Lower lobe of right lung (tissue), 2 donors: ENCODE measurements at places on chromosomes 7 and 10.
A peak's percentile ranks its signal among the peaks of the same experiment; 100 is the strongest.

- DNase-seq: no peak
These were observed 103.1 kb upstream of the PLXDC2 start for GRCh38 chr10:19713159-19713558.

- no peak for DNase-seq
These were observed 211.2 kb upstream of the PRSS58 start for GRCh38 chr7:142468871-142469665.

GRCh38 chr10:125782054-125782453 lies 6.4 kb upstream of the MMP21 start:
- DNase-seq: no peak

DNA sequence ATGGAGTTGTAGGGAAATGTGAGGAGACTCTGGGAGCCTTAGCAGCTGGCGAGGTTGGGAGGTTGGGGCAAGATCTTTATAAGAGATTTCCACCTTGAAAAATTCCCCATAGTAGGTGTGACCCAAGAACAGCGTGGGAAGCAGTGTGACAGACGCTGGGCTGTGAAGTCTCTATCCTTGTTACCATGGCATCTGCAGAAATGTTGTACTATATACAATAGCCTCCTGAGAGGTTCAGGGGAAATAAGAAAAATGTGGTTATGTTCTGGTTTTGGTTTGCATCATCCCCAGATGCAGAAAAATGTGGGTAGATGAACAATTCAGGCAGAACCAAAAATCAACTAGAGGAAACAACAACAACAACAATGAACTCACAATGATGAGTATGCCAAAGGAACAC lies 498.6 kb downstream of the SH2D4B start:
- no peak for DNase-seq

GRCh38 chr7:22613496-22613895 lies 113.5 kb upstream of the IL6 start:
- DNase-seq: no peak

GRCh38 chr7:91465595-91466061 lies 201.4 kb downstream of the FZD1 start:
- DNase-seq: no peak

GRCh38 chr7:148919859-148920258 lies 35.8 kb upstream of the EZH2 start:
- no peak for DNase-seq

GRCh38 chr10:73233883-73234282 lies 13.2 kb downstream of the DNAJC9 start:
- no peak for DNase-seq

- DNase-seq: no peak
These were observed 1.3 kb upstream of the GFRA1 start for GRCh38 chr10:116274064-116274904.

- no peak for DNase-seq
These were observed 29.1 kb downstream of the GARIN1A start for GRCh38 chr7:128701062-128701785.

DNA sequence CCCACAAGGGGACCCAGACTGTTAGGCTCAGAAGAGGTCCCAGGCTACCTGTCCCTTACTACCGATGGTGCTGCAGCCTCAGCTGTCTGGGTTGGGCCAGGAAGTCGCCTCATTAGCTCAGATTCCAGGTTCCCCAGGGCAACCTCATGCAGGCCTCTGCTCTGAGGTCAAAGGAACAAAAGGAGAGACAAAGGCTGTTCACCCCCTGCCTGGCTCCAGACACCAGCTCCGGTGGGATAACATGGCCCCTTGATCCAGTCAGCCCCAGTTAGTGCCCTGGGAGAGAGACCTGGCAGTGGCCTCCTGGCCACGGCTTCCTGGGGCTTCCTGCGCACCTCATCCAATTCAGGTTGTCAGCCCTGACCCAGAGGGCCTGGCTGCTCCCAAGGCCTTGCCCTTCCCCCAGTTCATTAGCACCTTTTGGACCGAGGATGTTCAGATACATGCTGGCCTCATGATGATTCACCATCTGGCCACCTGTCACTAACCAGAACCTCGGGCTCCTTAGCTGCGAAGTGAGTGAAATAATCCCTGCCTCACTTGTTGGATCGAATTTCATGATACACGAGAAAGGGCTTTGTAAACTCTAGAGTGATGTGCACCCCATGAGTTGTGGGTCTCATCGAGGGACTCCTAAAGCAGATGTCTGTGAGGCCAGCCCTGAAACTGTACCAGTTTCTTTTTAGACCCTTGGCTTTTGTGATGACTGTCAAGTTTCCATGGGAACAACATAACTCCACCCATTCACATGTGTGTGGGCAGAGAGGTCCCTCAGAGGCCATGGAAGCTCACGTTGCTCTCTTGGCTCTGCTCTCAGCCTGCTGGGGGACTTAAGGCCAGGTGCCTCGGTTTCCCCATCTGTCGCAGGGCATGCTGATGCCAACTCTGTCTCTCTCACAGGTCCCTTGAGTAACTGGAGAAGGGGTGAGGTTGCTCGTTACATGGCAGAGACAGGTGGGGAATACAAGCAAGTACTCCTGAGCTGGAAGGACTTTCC lies 79.5 kb upstream of the PCBD1 start:
- DNase-seq: no peak

- DNase-seq: no peak
These were observed 31.1 kb upstream of the RHEB start for GRCh38 chr7:151550656-151551286.

GRCh38 chr7:24478137-24478655 lies 95.1 kb upstream of the PALS2 start:
- DNase-seq: no peak

- no peak for DNase-seq
These were observed 12.2 kb upstream of the GIMAP7 start for GRCh38 chr7:150502519-150502918.

- DNase-seq: no peak
These were observed 204.6 kb downstream of the HDAC9 start for GRCh38 chr7:18700147-18700546.

- DNase-seq: no peak
These were observed 3.8 kb upstream of the GTF2IRD1 start for GRCh38 chr7:74449809-74450397.

DNA sequence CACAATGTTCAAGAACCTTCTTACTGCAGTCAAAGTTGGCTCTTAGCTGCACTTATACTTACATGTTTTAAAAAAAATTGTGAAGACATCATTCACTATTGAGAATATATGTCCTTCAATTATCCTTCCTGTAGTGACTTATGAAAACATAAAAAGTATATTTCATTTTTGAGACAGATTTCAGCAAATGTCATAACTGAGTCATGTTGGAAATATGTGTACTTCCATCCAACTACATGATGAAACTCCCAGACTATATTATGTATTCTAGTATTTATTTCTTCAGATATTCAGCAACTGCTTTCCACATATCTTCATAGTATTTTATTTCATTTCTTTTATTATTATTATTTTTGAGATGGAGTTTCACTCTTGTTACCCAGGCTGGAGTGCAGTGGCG lies 160.2 kb downstream of the ARHGAP12 start:
- DNase-seq: no peak

- no peak for DNase-seq
These were observed 1.0 kb downstream of the TWIST1 start for GRCh38 chr7:19116121-19117090.

DNA sequence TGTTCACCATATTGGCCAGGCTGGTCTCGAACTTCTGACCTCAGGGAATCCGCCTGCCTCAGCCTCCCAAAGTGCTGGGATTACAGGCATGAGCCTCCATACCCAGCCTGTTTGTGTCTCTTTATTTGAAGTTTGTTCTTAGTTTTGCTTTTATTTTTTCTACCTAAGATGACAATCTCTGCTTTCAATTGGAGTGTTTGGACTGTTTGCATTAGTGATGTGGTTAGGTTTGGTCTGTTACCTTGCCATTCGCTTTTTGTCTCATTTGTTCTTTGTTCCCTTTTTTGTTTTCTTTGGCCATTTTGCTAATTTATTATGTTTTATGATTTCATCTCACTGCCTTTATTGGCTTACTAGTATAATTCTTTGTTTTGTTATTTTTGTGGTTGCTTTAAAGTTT lies 62.6 kb downstream of the ADCY1 start:
- DNase-seq: no peak

DNA sequence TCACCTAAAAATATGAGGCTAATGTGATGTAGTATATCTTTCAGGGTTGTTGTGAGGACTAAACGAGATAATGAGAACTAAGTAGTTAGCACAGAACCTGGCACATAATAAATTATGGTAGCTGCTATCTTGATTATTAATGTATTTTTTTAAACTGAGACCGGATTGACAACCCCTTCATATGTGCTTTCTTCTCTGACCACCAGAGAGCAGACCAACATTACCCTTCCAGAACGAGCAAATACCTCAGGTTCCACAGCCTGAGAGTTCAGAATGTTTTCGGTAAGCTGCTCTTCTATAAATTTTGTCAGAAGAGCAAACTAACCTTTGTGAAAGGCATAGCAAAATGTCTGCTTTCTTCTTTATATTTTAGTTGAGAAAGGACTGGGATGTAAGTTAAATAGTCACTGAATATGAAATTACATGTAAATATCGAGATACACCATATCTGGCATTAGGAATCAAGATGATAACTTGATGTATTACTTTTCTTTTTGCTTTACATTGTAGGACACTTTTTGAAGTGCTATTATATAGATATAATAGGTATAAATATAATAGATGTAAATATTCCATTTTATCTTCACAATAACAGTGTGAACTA lies 13.6 kb upstream of the BPGM start:
- DNase-seq: no peak

DNA sequence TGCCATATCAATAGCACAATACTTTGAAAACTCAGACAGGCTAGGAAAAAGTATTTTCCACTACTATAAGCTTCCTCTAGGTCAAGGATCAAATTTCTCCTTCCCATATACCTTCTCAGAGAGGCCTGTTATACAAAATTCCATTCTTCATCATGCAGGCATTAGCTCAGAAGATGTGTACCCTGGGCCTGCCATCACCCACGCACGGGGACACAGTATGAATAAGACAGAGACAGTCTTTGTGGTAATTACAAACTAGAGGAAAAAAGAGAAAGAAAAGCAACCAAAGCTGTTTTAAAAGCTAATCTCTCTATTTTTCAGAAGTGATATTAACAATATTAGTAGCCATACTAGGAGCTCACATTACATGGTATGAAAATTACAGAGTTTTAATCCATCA lies 236.8 kb upstream of the AOAH start:
- no peak for DNase-seq

GRCh38 chr7:121352323-121352722 lies 23.5 kb downstream of the WNT16 start:
- DNase-seq: no peak

GRCh38 chr7:150429699-150430098 lies 20.7 kb upstream of the GIMAP8 start:
- DNase-seq: no peak

- DNase-seq: no peak
These were observed 85.6 kb upstream of the IMMP2L start for GRCh38 chr7:111647881-111648280.

DNA sequence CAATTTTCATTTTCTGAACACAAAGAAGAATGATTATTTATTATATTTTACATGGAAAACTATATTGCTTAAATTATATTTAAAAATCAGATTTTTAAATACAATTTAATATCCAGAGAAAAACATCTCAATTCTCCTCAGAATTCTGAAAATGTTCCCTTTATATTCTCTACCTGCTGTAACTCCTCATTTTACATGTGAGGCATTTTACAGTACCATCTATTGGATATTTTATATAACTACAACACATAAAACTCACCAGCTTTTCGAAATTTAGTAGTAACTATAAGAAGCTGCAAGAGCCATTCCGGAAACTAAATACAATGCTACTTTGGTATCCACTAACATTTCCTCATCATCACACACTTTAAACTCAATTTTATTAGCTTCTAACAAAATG lies 264.6 kb downstream of the DGKB start:
- no peak for DNase-seq

DNA sequence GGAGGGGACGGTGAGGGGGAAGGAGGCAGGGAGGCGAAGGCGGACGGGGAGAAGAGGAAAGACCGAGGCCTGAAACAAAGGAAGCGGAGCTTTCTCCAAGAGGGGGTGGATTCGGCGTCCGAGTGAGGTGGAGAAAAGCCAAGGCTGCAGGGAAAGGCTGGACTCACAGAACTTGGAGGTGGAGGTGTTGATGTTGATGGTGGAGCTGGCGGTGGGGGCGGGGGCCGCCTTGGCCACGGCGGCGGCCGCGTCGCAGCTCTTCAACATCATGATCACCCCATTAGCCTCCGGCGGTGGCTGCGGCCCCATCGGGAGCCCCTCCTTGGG lies 578 bp downstream of the CACUL1 start:
- peak; percentile 67 for DNase-seq

GRCh38 chr10:101273741-101274140 lies 44.5 kb upstream of the LBX1 start:
- no peak for DNase-seq

GRCh38 chr10:5550621-5551530 lies 26.1 kb downstream of the CALML3 start:
- peak; percentile 41 for DNase-seq

- no peak for DNase-seq
These were observed 107.3 kb downstream of the ZMIZ1 start for GRCh38 chr10:79176052-79176501.

DNA sequence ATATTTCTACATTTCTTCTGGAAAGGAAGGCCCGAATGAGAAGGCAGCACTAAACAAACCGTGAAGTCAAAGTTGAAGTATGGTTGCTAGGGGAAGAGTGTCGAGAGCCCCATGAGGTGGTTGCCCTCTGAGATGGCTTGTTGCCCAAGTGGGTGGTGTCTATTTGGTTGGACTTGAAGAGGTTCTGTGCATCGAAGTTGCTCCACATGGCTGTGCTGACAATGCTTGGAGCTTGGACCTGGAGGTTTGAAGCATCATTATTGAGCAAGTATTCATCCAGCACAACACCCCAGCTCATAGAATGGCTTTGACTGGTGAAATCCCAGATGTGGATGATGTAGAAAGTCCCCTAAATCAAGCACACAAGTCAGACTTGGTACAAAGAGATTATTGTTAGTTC lies 165.2 kb upstream of the CDCA7L start:
- no peak for DNase-seq

DNA sequence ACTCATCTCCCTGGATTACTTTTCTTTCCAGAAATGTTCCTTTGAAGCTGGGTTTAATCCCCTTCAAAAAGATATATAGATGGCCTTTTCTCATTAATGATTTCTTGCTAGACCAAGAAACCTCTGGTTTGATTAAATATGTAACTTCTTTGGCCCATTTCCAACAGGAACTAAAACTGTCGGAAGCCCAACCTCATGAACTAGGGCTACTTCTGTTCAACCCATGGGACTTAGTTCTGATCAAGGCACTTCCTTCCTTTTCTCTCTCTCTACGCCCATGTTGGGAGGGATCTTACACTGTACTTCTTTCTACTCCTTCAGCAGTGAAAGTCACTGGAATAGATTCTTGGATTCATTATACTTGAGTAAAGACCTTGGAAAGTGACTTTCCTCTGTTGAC lies 83.6 kb downstream of the TMEM106B start:
- DNase-seq: no peak
